NCI-H510A (cell line): ENCODE measurements at places on chromosomes 7 and 10.

DNA sequence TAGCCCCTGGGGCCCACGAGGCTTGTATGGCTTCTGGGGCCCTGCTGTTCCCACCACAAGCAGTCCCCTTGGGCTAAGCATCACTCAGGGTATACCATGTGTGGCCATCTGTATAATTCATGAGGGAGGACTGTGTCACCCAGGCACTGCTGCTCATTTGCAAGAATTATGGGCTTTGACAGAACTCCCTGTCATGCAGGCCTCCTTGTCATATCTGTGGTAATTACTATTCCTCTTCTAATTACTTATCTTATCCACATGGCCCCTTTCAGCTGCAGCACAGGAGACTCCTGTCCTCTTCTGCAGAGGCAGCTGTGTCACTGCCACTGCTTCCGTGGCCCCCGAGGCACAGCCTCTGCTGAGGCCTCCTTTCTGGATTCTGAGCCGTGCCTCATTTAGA is 46.3 kb downstream of the LRMDA start:
- no peak for DNase-seq

DNA sequence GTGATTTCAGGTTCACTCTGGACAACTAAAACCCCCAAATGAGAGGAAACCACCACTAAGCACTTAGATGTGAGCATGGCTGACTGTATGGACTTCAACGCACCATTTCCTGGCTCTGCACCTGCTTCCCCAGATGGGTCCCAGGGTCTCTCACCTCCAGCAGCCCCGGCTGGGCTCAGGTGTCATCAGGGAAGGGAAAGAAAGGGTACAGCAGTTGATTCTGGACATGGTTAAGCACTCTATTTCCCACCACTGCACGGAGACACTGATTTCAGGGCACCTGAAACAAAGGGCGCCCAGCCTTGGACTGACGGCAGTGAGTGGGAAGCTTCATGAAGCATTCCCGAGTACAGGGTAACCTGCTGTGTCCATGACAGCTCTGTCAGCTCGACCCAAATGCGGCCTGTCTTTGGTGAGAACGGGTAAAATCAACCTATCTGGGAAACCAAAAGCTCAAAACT is 19.0 kb downstream of the FAM53B start:
- no peak for DNase-seq

DNA sequence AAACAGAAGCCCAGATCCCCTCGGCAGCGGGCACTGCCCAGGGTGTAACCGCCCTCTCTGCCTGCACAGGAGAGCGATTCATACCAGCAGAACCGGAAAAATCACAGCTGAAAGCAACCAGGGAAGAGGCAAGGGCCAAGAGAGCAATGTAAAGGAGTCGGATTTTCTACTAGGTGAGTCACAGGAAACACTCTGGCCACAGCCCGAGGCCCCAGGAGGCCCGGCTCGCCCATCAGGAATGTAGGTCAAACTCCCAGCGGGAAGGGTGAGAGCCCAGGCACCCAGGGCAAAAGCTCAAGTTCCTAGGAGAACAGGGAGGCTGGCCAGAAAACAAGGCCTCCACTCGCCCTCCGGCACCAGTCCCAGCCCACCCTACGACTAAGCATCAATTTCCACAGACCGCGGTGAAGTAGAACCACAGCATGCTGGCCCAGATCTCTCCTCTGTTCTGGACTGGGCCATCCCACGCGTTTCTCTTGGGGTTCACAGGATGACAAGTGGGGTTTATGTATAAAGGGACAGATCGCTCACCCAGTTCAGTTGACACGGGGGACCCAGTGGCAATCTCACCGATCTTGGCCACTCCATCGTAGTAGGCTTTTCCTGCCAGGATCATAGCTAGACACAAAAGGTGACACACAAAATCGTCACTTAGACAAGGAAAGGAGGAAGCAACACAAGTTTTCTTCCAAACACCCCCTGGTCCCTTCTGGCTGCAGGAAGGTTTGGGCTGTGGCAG is 46.2 kb downstream of the BAIAP2L1 start:
- no peak for DNase-seq

GRCh38 chr10:8404721-8405120 is 350.2 kb downstream of the GATA3 start:
- no peak for DNase-seq

DNA sequence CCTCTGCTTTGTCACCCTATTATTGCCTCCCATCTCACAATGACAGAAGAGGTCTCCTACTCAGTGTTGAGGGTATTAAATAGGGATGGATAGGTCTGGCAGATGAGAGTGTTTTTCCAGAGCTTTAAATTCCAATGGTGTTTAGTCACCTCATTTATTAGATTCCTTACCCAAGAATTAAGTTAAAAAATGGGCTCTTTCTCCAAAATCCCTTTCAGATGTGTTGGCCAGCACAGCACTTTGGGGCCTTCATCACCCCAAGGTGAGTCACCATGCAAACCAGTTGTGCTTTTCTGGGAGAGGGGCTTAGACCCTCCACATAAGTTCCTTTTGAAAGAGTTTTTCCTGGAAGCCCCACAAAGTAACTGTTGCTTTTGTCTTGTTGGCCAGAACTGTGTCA is 78.4 kb downstream of the CYP26A1 start:
- no peak for DNase-seq

GRCh38 chr7:101903515-101903868 is 86.1 kb downstream of the CUX1 start:
- no peak for DNase-seq

DNA sequence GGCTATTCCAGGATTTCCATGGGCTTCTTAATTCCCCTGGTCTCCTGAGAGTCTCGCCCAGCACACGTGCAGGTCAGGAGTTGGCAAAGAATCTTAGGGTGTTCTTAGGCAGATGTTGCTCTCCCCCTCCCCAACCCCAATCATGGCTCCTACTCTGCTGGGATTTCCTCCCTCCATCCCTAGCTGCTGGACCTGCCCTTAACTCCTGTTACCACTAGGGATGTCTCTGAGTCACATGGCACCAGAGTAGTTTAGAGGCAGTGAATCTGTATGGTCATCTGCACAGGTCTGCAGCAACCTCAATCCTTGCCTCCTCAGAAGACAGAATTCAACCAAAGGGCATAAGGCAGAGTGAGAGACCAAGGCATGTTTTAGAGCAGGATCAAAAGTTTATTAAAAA is 51.8 kb upstream of the CHST3 start:
- DNase-seq: no peak

- no peak for DNase-seq
Observed at GRCh38 chr7:42014625-42015618, 222.1 kb downstream of the GLI3 start.

DNA sequence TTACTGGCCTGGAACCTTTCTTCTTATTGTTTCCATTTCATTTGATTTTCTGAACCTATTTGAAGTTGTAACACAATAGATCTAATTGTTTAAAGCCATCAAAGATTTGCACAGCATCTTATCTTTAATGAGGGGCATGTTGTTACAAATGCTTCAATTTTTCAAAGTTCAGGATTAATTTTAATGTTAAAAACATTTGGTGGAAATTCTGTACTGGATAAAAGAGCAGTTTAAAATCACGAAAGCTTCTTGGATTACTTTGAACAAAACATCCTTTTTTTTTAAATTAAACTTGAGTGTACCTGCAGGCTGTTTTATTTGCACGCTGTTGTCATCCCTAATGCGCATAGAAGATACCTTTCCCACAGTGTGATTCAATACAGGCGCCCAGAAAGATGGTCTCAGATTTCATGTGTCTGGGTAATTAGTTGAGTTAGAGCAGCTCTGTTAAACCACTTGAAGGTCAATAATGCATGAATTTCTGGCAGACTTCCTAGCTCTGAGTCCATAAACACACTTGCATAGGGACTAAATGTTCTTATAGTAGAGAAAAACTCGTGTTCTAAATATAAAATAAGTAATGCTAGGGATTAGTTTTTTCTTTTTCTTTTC is 29.3 kb upstream of the DDX50 start:
- DNase-seq: peak; percentile 81

DNA sequence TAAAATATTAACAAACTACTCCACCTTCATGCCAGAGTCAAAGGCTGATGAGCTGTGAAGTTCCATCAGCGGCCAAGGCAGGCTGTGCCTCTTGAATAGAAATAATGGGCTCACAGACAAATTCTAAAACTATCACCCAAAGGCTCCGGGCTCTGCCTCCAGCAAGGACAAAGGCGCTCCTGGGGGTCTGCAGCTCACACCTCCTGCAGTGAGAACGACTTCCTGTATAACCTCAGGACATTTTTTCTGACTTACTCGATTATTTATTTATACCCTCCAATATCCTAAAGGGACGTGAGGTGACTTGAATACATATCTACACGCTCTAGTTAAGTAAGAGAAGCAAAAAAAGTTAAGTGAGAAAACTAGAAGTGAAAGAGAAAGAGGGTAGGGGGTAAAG is 500.7 kb downstream of the CCSER2 start:
- DNase-seq: no peak

DNA sequence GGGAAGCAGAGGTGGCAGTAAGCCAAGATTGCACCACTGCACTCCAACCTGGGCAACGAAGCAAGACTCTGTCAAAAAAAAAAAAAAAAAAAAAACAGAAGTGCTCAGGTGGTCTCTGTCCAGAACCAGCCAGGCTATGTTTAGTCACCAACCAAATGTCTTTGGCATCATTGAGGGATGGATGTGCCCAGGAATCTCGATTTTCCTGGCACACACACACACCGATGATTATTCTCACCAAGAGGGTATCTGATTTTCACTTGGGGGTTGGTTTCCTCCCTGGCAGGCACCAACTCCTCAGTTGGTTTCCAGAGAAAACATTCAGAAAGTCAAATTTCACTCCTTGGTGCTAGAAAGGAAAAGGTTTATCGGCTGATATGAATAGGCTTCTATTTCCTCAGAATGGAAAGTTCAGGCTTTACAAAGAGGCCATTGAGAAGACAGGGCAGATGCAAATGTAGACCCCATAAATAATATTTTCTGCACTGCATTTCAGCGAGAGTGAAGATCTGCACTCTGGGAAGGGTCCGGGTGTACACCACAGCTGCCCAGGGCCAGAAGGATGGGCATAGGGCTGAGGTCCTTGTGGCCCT is 154.8 kb downstream of the TNS3 start:
- DNase-seq: no peak

DNA sequence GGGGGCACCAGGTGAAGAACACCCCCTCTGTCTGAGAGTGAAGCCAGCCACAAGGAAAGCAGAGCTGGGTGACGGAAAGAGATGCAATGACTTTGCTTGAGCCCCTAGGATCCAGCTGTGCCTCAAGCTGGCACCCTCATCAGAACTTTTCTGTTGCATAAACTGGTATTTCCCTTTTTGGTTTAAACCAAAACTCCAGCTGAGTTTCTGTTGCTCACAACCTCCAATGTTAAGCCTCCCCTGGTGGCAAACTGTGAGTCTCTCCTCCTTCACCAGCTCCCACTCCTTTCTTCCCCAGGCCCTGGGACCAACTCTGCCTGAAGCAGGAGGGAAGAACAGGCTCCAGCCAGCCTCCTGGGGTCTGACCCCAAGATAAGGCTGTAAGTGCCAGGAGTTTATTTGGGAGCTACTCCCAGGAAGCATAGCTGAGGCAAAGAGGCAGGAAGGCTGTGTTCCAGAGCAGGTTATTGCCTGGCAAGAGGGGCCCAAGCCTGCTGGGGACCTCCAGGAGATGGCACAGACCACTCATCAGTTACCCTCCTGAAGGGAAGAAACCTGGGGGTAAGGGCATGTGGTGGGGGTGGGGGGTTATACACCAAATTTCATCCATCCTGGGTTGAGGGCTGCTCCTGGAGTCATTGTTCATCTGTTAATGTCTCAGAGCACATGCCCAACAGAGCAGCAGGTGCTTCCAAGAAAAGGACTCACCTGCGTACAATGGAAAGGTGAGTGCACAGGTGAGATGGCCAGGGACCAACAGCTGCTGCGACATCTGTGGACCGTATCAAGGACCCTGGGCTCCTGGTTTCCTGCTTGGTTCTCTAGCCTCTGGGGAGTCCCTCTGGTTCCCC is 73.3 kb upstream of the NANOS1 start:
- no peak for DNase-seq

DNA sequence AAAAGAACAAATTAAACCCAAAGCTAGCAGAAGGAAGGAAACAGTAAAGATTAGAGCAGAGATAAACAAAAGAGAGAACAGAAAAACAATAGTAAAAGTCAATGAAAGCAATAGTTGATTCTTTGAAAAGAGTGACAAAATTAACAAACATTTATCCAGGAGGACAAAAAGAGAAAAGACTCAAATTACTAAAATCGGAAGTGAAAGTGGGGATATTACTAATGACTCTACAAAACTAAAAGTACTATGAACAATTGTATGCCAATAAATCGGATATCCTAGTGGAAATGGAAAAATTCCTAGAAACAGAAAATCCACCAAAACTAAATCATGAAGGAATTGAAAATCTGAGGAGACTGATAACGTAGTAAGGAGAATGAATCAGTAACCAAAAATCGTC is 96.3 kb downstream of the SNX13 start:
- DNase-seq: no peak

- DNase-seq: no peak
Observed at GRCh38 chr7:106075937-106076336, 36.2 kb downstream of the SYPL1 start.

DNA sequence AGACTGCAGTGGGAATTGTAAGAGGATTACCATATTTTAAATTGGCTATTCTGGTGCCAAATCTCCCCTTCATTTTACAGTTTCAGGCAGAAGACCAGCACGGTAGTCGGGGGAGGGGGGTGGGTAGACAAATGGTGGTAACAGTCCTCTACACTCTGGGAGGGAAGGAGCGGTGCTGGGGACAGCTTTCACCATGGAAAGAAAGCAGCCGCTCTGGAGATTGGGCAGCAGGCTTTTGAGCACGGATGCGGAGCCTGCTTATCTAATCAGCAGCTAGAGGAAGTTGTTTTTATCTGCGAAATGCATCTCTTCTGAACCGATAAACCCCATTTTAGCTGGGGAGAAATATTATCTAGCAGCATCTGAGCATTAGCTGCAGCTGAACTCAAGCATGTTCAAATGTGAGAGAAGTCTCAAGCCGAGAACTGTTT is 28.7 kb downstream of the IKZF1 start:
- DNase-seq: no peak

DNA sequence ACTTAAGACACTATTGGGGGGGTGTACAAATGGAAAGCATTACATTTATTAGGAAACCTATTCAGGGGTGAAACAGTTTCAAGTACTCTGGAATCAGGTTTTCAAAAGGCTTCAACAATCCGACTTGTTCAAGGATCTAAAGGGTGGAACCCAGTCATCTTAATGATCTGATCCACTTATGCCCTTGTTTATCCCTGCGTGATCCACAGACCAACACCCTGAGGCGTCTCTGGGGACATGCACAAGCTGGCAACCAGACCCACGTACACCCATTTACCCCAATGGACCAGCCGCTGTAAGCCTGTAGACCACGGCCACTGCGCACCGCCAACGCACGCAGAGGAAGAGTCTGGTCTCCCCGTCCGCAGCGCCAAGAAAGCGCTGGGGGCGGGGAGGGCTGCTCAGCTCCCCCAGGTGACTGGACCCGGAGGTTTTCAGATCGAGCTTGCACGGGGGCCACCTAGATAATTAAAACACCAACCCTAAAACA is 13.4 kb downstream of the HNRNPF start:
- no peak for DNase-seq
